H1 (cell line): ENCODE measurements at places on chromosomes 3 and 15.
A peak's percentile ranks its signal among the peaks of the same experiment; 100 is the strongest.

- peak; percentile 58 for DNase-seq
These were observed at the start of gene ECE2 for GRCh38 chr3:184275961-184276910. ECE2 (plus strand) TSS chr3:184276022; CDS start chr3:184276154, 132 bp downstream.

GRCh38 chr3:46993986-46994385, 14.5 kb downstream of the NBEAL2 start:
- no peak for DNase-seq

DNA sequence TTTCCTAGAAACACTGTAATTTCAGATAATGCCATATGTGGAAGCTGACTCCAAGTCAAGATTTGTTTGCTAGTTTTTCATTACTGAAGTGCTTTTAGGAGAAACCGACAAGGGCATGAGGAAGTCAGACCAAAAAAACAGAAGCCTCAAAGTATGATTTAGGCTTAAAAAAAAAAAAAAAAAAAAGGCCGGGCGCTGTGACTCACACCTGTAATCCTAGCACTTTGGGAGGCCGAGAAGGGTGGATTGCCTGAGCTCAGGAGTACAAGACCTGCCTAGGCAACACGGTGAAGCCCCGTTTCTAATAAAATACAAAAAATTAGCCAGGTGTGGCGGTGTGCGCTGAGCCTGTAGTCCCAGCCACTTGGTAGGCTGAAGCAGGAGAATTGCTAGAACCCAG, 11.6 kb downstream of the RPL15 start:
- DNase-seq: no peak

DNA sequence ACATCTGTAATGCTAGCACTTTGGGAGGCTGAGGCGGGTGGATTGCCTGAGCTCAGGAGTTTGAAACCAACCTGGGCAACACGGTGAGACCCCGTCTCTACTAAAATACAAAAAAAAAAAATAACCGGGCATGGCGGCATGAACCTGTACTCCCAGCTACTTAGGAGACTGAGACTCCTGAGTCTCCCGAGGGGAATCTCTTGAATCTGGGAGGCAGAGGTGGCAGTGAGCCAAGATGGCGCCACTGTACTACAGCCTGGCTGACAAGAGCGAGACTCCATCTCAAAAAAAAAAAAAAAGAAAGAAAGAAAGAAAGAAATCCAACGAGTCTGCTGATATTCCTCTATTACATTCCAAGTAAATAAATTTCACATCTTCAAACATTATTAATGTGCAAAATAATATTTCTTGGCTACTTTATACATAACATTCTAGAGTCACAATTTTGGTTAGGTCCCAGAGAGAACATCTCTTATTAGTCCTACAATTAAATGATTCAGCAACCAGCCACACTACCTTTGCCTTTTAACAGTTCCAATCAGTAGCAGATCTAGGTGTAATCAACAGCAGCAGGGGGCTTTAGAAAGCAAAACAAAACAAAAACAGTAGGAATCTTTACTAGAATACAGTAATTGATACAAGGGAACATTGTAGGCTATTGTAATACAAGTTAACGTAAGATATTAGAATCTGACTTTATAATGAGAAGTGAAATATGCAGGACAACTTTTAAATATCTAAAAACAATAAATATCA, 195.8 kb downstream of the TBC1D5 start:
- no peak for DNase-seq

GRCh38 chr15:51237816-51238215, 100.6 kb downstream of the CYP19A1 start:
- no peak for DNase-seq
